Hepatocyte (in vitro differentiated cells): ENCODE measurements at places on chromosomes 1 and 21.
A peak's percentile ranks its signal among the peaks of the same experiment; 100 is the strongest.

- no peak for DNase-seq
These were observed 5.0 kb downstream of the GAS5 start for GRCh38 chr1:173862769-173863223.

DNA sequence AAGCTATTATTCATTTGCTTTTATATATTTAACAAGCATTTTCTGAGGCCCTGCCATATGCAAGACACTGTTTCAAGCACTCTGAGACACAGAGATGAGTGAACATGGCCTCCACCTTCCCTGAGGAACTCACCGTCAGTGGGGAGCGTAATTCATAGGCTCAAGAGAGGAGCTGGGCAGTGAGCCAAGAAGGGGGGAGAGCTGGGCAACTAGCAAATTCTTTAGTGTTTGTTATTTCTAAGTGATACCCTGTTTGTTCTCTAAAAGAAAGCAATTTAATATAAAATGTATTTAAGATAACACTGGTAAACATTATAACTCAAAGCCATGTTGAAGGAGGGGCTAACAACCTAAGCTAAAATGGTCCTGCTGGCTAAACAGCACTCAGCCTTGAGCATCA is 119.2 kb upstream of the NGF start:
- DNase-seq, result no peak

- DNase-seq, result no peak
These were observed 7.6 kb downstream of the UBASH3A start for GRCh38 chr21:42411197-42411869.

DNA sequence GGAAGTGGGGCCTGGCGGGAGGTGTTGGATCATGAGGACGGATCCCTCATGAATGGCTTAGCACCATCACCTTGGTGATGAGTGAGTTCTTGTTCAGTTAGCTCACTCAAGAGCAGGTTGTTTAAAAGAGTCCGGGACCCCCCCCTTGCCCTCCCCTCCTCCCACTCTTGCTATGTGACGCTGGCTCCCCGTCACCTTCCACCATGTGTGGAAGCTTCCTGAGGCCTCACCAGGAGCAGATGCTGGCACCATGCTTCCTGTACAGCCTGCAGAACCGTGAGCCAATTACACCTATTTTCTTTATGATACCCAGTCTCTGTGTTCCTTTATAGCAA is 3.0 kb upstream of the SLC19A1 start:
- DNase-seq, result no peak

GRCh38 chr1:186923486-186923885 is 94.7 kb downstream of the PLA2G4A start:
- no peak for DNase-seq

DNA sequence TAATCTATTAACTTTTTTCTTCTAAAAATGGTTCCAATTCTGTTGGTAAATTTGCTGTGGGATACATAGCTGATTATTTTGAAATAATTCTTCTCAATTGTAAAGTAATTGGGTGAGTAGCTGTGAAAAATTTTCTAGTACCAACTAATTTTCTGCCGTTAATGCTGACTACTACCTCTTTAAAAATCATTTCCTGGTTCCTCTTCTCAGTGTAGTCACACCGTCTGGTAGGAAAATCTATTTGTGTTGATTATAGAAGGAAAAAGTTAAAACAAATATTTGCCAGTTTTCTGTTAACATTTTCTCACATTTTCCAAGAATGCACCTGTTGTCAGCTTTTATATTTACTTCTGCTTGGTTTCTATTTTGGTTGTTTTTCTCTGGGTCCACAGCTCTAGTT is 82.0 kb downstream of the MAP3K21 start:
- no peak for DNase-seq

DNA sequence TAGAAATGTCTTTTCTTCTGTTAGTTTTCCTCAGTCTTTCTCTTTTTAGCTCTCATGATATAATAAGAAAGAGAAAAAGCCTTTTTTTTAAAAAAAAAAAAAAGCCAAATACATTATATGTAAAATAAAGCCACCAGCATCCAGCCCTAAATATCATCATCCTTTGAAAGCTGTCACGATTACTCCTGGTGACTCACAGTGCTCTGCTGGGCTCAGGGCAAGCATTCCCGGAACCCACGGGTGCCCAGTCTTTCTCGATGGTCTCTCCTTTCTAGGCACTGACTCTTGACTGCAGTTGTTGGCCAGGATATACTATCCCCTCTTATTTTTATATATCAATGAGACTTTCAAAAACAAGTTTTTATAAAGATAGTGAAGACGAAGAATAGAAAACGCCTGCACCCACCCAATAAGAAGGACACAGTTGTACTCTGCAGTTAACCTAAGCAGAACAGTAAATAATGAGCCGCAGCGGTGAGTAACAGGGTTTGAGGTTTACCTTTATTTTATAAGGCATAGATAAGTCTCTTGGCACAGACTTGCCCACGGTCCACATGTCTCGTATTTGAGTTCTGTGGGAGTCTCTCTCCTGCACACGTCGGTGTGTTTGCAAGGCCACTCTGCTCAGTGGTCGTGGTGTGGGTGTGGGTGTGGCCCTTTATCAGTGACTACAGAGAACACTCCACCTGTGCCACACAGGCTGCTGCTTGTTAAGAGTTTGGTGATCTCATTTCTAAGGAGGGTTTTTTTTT is 15.7 kb upstream of the MX2 start:
- no peak for DNase-seq

DNA sequence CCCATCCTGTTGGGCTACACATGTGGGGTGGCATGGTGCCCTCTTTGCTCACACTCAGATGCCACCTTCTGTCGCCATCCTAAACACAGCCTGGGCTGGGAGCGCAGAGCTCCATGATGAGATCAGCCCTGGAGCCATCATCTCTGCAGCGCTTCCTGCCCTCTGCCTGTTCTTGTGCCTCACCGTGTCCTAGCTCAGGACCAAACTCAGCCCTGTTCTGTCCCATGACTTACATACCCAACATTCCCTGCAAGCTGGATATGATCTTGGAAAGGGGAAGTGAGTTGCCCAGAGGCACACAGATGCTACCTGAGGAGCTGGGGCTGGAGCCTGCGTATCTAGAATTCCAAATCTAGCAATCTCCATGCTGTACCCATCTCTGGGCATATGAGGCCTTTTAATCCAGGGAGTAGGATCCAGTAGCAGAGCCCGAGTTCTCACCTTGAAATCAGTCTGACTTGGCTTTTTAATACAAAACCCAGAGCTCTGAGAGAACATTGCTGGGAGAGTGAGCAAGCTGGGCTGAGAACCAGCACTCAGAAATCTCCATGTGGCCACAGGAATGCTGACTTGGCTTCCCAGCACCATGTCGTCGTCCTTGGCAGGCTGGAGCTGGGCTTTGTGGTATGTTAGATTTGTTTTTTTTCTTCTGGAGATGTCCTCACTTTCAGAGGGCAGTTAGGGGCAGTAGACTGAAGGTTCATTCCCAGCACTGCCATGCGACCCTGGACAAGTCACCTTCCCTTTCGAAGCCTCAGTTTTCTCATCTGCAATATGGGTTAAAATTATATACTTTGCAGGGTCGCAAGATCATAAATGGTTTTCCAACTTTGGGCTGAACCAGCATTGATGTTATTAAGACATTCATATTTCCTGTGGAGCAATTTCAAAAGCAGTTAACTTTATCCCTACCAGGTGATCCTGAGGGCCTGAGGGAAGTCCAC is 2.6 kb downstream of the ALPL start:
- DNase-seq, result peak; percentile 45

DNA sequence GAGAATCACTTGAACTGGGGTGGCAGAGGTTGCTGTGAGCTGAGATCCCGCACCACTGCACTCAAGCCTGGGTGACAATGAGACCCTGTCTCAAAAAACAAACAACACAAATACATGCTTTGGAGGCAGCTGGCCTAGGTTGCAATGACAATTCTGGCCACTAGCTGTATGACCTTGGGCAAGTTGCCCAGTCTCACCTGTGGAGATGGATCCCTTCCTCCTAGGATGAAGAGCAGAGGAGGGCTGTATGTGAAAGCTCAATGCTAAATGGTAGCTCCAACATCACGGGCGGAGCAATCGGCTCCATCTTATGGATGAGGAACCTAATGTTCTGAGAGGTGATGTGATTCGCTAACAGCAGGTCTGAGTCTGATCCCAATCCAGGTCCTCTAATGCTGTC is 20.6 kb downstream of the ADORA1 start:
- DNase-seq, result no peak

- DNase-seq, result no peak
These were observed 54.0 kb upstream of the CNN3 start for GRCh38 chr1:94980582-94981574.

- DNase-seq, result no peak
These were observed 21.2 kb upstream of the PLA2G2C start for GRCh38 chr1:20207546-20207945.

- DNase-seq, result no peak
These were observed 25.9 kb downstream of the PSMB2 start for GRCh38 chr1:35615440-35615839.

DNA sequence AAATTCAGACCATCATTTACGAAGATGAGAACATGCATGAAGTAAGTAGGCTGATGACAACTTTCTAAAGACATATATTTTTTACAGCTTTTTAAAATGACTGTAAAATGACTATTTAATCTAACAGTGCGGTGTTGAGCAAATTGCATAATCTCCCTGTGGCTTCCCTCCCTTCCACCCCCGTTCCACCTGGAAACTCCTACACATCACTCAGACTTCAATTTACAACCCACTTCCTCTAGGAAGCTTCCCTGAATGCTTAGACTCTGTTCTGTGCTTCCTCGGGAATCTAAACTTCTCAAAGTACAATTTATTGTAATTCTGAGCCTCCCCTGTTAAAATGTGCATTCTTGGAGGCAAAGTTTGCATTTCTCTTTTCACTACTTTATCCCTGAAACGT is 354.9 kb downstream of the DPYD start:
- no peak for DNase-seq

DNA sequence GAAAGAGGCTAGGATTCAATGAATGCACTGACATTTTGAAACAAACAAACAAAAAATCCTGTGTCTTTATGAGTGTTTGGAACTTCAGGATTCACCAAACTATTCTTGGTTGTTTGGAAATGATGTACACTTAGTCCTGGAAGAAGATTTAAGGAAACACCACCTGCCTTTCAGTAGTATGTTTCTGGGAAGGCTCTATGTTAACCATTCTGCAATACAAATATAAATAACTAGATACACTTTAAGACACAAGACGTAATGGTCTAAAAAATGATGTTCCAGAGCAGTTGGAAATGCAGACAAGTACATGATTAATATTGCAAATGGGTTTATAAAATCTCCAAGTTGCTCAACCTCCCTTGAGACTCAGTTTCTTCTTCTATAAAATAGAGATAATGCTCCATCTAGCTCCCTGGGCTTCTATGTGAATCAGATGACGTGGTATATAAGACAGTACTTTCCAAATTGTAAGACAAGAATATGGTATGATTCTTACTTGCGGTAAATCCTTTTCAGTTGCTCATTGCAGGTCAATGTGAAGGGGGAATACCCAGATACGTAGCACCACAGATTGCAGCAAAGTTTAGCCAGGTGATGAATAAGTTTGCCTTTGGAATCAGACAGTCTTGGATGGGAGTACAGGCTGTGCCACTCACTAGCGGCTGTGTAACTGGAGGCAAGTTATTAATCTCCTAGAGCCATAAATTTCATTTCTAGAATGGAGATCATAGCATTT is 224.8 kb upstream of the SGIP1 start:
- no peak for DNase-seq

GRCh38 chr1:220925707-220926106 is 46.5 kb downstream of the HLX start:
- no peak for DNase-seq

- no peak for DNase-seq
These were observed 4.6 kb downstream of the RCC1 start for GRCh38 chr1:28510273-28510969.

GRCh38 chr1:39508857-39509305 is 17.4 kb downstream of the BMP8A start:
- no peak for DNase-seq
